ENCODE measurements at places on chromosomes 12 and 14. TPM values are rescaled to one million over a fixed set of nuclear protein-coding genes. Genes with fewer than 3 reads are reported as not detected.
A peak's percentile ranks its signal among the peaks of the same experiment; 100 is the strongest.

The WNT1 gene
- total RNA-seq, result not detected

- DNase-seq, result no peak
- H3K36me3 ChIP-seq, result no peaks in the 10 kb centered on the region
- H3K4me3 ChIP-seq, result no peak overlapping the region
These were observed 213.9 kb upstream of the FKBP4 start for GRCh38 chr12:2580821-2581220.

The GRIP1 gene
- total RNA-seq, result 8.2 TPM

GRCh38 chr14:100820957-100821356 lies 5.0 kb upstream of the MEG3 start:
- no peaks in the 10 kb centered on the region for H3K36me3 ChIP-seq
- H3K4me1 ChIP-seq, result no peaks in the 10 kb centered on the region
- peaks cover 6% of the 10 kb centered on the region for H3K27me3 ChIP-seq
- H3K27ac ChIP-seq, result no peak overlapping the region
- no peak overlapping the region for H3K4me3 ChIP-seq

DNA sequence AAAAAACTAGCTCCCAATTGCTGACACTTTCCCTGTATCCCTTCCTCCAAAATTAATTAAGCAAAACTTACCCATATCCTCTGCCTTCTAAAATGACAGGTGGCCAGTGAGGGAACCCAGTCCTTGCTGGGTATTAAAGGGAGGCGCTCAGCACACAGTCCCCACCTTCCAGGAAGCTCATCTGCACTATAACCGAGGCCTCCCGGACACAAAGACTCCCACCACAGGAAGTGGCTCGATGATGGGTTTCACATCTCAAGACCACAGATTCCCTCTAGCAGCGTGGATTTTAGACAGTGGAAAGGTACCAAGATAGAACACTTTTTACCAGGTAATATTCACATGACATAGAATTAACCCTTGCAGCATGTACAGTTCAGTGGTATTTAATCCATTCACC lies 126.8 kb upstream of the NCOR2 start:
- no peak overlapping the region for H3K27ac ChIP-seq
- no peaks in the 10 kb centered on the region for H3K27me3 ChIP-seq
- H3K4me1 ChIP-seq, result peaks cover 19% of the 10 kb centered on the region
- no peaks in the 10 kb centered on the region for H3K36me3 ChIP-seq
- H3K4me3 ChIP-seq, result no peak overlapping the region

GRCh38 chr12:114984634-114985061 lies 300.7 kb upstream of the TBX3 start:
- no peaks in the 10 kb centered on the region for H3K4me1 ChIP-seq
- no peaks in the 10 kb centered on the region for H3K36me3 ChIP-seq

DNA sequence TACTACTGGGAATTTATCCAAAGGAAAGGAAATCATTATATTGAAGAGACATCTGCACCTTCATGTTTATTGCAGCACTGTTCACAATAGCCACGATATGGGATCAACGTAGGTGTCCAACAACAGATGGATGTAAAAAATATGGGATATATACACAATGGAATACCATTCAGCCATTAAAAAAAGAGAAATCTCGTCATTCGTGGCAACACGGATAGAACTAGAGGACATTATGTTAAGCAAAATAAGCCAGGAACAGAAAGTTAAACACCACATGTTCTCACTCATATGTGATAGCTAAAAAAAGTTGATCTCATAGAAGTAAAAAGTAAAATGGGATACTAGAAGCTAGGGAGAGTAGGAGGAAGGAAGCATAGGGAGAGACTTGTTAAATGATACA lies 82.9 kb upstream of the CLMN start:
- H3K4me3 ChIP-seq, result no peak overlapping the region
- no peaks in the 10 kb centered on the region for H3K27me3 ChIP-seq
- H3K27ac ChIP-seq, result no peak overlapping the region
- no peaks in the 10 kb centered on the region for H3K4me1 ChIP-seq
- H3K36me3 ChIP-seq, result no peaks in the 10 kb centered on the region
- DNase-seq, result no peak

DNA sequence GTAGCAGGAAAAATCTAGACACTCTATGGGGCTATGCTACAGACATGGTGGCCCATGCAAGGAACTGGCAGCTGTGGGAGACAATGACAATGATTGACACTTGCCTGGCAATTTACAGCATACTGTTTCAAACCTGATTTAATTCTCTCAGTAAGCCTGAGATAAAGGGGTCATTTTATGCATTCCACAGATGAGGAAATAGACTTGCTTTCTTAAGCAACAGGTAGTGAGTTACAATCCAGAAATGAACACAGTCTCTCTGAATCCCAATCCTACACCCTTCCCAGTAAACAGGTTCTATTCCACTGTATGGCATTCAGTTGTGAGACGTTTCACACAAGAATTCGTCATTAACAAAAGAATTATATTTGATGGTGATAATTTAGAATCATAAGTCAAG lies 15.5 kb upstream of the PCNX1 start:
- H3K36me3 ChIP-seq, result no peaks in the 10 kb centered on the region
- H3K4me3 ChIP-seq, result no peak overlapping the region
- H3K27ac ChIP-seq, result no peak overlapping the region
- no peaks in the 10 kb centered on the region for H3K27me3 ChIP-seq

DNA sequence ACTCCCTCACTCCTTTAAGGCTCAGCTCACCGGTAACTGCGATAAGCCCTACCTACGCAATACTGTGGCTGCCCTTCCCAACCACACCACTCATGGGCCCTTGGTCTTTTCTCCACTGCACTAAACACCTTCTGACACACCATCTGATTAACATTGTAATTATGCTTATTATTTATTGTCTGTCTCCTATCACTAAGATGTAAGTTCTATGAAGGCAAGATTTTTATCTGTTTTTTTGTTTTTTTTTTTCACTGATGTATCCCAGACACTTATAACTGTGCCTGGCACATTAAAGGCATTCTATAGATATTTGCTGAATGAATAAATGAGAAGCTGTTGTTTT lies 34.2 kb upstream of the PYGL start:
- H3K36me3 ChIP-seq, result no peaks in the 10 kb centered on the region
- H3K27me3 ChIP-seq, result no peaks in the 10 kb centered on the region
- no peak for DNase-seq
- H3K4me3 ChIP-seq, result no peak overlapping the region
- no peaks in the 10 kb centered on the region for H3K4me1 ChIP-seq

DNA sequence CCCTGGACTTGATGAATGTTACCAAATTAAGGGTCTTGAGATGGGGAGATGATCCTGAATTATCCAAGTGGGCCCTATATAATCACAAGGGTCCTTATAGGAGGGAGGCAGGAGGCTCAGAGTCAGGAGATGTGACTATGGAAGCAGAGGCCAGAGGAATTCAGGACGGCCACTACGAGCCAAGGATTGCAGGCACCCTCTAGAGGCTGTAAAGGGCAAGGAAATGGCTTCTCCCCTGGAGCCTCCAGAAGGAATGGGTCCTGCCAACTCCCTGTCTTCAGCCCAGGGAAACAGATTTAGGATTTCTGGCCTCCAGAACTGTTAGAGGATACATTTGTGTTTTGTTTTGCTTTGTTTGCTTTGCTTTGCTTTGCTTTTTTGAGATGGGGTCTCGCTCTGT lies 8.8 kb downstream of the BDKRB1 start:
- DNase-seq, result peak; percentile 73

The OR4E2 gene
- total RNA-seq, result not detected

GRCh38 chr12:33116284-33116683 lies 219.7 kb upstream of the PKP2 start:
- H3K4me3 ChIP-seq, result no peak overlapping the region
- H3K27me3 ChIP-seq, result peaks cover 24% of the 10 kb centered on the region
- H3K27ac ChIP-seq, result no peak overlapping the region
- no peaks in the 10 kb centered on the region for H3K4me1 ChIP-seq
- H3K36me3 ChIP-seq, result no peaks in the 10 kb centered on the region

The TUNAR gene
- total RNA-seq, result not detected

DNA sequence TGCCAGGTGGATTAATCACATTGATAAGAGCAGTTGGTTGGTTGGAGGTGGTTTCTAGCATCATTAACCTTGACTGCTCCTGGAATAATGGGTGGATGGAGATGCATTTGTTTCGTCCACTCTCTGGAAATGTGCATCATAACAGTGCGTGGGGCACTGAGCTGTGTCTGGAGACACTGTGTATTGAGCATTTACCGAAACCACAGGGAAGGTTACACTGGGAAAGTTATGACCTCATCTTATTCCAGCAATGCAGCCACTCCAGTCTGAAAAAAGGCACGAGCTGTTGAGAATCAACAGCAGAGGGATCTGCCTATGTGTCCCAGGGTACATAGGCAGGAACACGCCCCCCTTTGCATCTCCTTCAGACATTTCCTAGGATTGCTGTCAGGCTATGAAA lies 27.2 kb downstream of the RNFT2 start:
- H3K27me3 ChIP-seq, result no peaks in the 10 kb centered on the region
- no peak for DNase-seq
- H3K4me3 ChIP-seq, result no peak overlapping the region
- no peaks in the 10 kb centered on the region for H3K36me3 ChIP-seq
- no peak overlapping the region for H3K27ac ChIP-seq

DNA sequence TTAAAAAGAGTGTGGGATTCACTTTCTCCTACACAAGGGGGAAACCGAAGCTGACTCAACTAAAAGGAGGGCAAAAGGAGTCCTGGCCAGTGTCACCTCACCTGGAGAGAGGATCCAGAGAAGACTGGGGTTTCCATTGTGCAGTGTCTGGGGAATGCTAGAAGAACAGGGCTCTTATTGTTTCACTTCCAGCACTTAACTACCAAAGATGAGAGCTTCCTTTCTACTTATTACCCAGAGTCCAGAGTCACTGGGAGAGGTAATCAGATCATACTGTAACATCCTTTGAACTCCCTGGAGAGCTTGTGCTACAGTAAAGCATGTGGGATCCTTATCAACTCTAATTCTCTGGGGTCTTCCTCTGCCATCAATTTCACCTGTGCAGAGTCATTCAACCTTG lies 148.4 kb upstream of the BCL2L14 start:
- DNase-seq, result no peak
- H3K4me1 ChIP-seq, result no peaks in the 10 kb centered on the region
- H3K27me3 ChIP-seq, result peaks cover 52% of the 10 kb centered on the region
- no peak overlapping the region for H3K27ac ChIP-seq
- no peak overlapping the region for H3K4me3 ChIP-seq
- H3K36me3 ChIP-seq, result peaks cover 5% of the 10 kb centered on the region

- peaks cover 11% of the 10 kb centered on the region for H3K27me3 ChIP-seq
- no peak overlapping the region for H3K27ac ChIP-seq
- no peak overlapping the region for H3K4me3 ChIP-seq
- DNase-seq, result peak; percentile 85
These were observed 18.6 kb upstream of the EIF5 start for GRCh38 chr14:103315351-103315911.

- H3K27ac ChIP-seq, result no peak overlapping the region
- no peaks in the 10 kb centered on the region for H3K27me3 ChIP-seq
- H3K4me3 ChIP-seq, result no peak overlapping the region
- H3K36me3 ChIP-seq, result no peaks in the 10 kb centered on the region
These were observed 122.9 kb downstream of the PAX9 start for GRCh38 chr14:36784541-36784940.

The MYG1 gene
- total RNA-seq, result 80.9 TPM

DNA sequence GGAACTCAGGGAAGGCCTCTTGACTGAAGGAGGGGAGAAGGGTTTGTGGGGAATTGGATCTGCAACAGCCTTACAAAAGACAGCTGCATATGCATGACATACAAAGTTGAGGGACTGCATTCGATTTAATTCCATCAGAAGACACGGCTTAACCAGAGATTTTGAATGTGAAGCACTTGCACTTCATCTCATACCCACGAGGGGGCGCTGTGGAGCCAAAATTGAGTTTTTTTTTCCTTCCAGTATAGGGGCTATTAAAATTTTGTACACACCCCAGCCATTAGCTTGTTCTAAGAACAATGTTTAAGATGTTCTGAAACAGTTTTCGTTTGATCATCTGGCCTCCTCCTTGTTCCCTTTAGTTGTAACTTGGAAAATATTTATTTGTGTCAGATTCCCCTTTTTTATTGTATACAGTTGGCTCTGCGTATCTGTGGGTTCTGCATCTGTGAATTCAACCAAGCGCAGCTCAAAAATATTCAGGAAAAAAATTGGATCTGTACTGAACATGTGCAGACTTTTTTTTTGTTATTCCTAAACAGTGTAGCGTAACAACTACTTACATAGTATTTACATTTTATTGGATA lies 1.6 kb downstream of the SUDS3 start:
- peaks cover 30% of the 10 kb centered on the region for H3K36me3 ChIP-seq
- no peaks in the 10 kb centered on the region for H3K27me3 ChIP-seq
- peak overlapping the region; percentile 2 for H3K27ac ChIP-seq
- H3K4me1 ChIP-seq, result peaks cover 6% of the 10 kb centered on the region

- H3K27me3 ChIP-seq, result no peaks in the 10 kb centered on the region
- peaks cover 48% of the 10 kb centered on the region for H3K36me3 ChIP-seq
- no peak overlapping the region for H3K27ac ChIP-seq
These were observed 19.3 kb upstream of the GALNT16 start for GRCh38 chr14:69240527-69241173.

DNA sequence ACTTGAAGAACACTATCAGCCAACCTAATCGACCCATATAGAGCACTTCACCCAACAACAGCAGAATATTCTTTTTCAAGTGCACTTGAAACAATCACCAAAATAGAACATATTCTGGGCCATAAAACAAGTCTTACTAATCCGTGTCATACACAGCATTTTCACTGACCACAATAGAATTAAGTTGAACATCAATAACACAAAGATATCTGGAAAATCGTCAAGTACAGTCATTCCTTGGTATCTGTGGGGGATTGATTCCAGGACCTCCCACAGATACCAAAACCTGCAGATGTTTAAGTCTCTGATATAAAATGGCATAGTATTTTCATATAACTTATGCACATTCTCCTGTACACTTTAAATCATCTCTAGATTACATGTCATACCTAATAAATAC lies 295.7 kb downstream of the BCL11B start:
- no peaks in the 10 kb centered on the region for H3K36me3 ChIP-seq
- no peaks in the 10 kb centered on the region for H3K27me3 ChIP-seq
- no peak overlapping the region for H3K4me3 ChIP-seq
- DNase-seq, result no peak
- no peak overlapping the region for H3K27ac ChIP-seq

DNA sequence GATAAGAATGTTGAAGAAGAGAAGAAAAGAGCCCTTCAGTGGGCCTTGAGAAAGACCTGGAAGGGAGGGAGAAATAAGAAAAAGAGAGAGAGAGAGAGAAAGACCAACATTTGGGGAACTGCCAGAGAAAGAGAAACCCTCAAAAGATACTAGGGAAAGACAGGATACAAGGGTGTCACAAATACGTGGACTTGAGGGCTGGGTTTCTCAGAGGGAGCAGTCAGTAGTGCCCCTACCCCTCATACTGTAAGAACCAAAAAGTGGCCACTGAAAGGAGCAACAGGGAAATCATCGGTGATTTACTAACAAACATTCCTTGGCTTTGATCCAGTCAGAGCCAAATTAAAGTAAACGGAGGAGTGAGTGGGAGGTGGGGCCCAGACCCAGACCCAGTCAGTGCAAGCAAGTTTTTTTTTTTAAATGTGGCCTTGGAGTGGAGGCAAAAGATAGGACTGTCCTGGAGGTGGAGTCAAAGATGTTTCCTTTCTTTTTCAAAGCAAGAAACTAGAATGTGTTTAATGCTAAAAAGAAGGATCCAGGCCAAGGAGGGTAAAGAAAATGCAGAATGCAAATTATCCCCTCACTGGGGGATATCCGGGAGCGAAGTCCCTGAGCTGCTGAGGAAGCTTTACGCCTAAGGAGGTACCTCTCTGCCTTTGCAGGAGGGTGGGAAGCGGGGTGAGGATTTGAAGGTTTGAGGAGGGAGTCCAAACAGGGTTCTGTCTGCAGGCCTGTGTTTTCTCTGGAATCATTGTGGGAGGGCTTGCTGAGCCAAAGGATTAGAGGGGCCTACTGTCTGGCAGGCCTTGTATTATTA lies 143.5 kb upstream of the AMIGO2 start:
- peaks cover 23% of the 10 kb centered on the region for H3K4me1 ChIP-seq
- H3K27me3 ChIP-seq, result no peaks in the 10 kb centered on the region
- H3K27ac ChIP-seq, result peak overlapping the region; percentile 41
- no peaks in the 10 kb centered on the region for H3K36me3 ChIP-seq
- no peak for DNase-seq
